ENCODE measurements at places on chromosomes 6 and 20.

DNA sequence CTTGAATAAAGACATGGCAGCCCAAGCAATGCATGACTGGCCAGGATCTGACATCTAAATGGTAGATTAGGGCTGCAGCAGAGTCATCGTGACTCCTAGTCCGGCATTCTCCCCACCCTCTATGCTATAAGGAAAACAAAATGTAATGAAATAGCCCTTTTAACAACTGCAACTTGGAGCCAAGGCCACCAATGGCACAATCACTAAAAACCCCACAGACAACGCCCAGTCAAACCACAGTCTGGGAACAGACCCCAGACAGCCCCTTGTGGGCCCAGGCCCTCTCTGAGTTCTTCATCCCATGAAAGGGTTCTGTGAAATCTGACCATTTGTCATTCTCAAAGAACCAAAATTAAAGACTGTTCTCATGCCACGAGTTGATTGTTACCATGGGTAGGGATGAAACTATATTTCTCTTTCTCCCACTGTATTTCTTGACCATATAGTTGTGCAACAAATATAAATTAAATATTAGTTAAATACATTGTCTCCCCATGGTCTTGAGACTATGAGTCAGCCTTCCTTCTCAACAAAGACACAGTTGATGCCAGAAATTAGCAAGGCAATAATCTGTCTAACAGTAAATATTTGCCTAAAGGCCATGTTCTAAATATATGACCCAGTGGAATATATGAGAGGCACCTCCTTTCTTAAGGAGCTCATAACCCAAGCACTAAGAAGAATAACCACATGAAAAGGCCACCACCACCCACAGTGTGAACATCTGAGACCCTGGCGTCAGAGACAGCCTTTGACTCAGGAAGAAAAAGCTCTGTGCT is 85.6 kb upstream of the SSTR4 start:
- DNase-seq, result no peak

DNA sequence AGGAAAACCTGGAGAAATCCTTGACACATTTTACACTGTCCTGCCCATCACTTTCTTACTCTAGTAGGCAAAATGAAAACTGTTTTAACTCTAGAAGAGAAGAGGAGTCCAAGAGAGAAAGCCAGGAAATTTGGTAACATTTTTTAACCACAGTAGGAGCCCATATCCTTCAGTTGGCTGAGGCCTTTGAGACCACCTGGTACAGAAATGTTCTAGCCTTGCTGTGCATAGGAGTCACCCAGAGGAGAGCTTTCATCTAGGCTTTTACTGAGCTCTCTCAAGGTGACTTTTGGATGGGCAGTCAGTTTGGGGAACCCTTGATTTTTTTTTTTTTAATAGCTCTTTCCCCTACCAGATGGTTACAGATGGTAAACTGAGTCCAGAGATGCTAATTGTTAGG is 25.0 kb downstream of the LRRN4 start:
- no peak for DNase-seq

DNA sequence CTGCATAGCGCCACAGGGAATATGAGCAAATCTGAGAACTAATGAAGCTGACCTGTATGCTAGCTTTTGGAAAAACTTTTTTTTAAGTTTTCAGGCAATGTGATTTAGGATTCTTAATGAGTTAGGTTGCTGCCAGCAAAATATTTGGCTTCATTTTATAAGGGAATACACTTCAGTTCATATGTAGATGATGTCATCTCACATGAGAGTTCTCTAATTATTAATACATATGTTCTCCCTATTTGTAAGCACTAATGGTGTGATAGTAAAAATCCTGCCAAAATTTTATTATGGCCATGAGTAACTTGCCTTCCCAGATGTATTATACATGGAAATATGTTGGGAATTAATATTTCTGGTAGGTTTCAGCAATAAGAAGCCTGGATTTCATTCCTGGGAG is 573.8 kb downstream of the EPM2A start:
- no peak for DNase-seq

GRCh38 chr6:20790032-20790791 is 256.0 kb downstream of the CDKAL1 start:
- no peak for DNase-seq

All from non-pigmented ciliary epithelial cell (primary cell).